ENCODE measurements at places on chromosomes 12 and 14.

- DNase-seq: peak; percentile 22
These were observed 34.2 kb upstream of the RNASE1 start for GRCh38 chr14:20836668-20837338.

DNA sequence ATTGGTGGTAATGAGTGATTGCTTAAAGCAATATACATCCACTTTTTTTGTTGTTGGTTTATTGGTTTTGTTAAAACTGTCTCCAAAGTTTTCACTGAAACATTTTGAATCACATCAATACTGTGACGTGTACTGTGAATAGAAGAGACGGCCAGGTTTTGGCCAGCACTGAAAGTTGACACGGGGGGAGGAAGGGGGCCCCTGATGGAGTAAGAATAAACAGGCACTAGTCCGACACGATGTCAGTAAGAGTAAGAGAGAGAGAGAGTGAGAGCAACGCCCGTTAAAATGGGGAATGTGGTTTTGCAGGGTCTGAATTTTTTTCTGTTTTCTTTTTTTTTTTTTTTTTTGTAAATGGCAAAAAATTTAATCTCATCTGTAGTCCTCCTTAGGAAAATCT lies 14.7 kb downstream of the PEBP1 start:
- DNase-seq: no peak

DNA sequence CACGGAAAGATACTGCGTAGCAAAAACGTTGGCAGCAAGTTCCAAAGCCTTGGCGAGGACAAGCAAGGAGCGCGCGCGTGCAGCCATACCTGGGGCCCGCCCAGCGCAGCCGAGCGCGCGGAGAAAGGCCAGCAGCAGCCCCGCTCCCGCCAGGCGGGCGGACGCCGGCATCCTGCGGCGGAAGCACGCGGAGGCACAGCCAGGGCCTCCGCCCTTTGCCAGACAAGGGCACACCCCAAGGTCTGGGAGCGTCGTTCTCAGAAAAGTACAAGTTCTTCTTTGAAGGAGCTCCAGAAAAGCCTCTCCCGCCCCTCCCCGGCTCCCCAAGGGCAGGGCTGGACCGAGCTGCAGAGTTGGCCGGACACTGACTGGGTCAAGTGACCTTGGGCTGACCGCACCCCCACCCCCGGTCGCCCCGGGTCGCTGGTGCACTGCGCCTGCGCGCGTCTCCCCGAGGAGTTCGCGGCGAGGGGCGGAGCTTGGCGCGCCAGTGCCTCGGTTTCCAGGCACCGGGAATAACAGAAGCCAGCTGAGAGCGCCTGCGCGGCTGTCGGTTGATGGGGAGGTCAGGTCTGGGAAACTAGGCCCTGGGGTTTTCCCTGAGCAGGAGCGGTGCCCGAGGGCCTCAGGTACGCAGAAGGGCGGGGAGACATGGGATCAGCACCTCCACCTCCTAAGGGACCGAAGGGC lies at the start of gene ZC2HC1C:
Gene ZC2HC1C, plus strand, starts transcription at position 521 of the 690 bp plus-strand sequence. CDS start 933 bp downstream, outside the sequence.
- DNase-seq: peak; percentile 68

DNA sequence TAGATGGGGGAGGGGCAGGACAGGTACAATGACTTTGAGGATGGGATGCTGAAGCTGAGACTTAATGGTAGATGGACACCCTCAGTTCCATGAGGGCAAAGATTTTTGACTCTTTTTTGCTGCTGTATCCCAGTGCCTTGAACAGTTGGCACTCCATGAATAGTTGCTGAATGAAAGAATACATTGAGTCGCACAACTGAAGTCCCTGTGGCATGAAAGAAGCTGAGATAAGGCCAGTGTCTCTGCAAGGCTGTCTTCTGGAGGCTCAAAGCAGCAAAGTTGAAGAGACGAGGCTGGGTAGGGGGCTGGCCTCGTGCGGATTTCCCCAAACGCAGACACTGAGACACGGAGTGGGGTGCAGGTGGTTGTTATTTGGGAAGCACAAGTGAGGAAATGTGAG lies 179.3 kb downstream of the ADCK1 start:
- no peak for DNase-seq

DNA sequence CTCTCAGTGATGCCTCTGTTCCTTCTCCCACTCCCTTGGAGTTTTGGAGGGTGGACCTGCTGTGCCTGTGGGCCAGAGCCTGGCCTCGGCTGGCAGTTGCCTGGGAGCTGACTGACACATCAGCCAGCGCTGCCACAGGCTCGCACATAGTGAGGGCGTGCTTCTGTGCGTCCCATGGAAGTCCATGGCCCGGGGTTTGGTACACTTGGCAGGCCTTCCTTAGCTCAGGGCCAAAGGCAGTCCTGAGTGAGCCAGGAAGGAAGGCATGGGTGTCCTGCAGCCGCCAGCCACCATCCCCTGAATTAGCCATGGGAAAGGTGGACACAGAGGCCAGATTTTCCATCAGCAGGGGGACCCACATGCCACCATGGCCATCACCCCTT lies 1.1 kb upstream of the DEGS2 start:
- DNase-seq: no peak

GRCh38 chr14:99667821-99668220 lies 16.3 kb upstream of the CYP46A1 start:
- DNase-seq: no peak

DNA sequence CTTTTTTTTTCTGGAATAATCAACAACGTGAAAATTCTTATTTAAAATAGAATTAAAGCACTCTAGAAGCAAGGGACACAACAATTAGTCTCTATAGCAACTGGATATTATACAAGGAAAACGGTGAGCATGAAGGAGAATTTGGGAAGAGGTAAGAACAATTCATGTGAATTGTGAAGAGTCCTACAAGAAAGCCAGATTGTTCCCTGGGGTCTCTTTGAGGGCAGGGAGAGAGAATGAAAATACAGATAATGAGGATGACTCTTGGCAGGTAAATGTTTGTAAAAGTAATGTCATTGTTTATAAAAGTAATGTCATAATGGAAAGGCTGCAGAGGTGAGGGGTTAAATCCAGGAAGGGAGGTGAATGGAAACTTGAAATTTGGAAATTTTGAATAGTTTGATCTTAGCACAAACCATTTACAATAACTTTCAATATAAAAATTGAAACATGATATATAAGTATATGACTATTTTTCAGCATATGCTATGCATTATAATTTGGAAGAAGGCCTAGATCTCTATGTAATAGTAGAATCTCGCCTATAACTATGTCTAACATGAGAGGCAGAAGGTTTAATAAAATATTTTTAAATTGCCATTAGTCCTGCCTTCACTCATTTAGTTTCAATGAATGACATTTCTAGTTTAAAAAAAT lies 378.8 kb upstream of the DCN start:
- DNase-seq: no peak

DNA sequence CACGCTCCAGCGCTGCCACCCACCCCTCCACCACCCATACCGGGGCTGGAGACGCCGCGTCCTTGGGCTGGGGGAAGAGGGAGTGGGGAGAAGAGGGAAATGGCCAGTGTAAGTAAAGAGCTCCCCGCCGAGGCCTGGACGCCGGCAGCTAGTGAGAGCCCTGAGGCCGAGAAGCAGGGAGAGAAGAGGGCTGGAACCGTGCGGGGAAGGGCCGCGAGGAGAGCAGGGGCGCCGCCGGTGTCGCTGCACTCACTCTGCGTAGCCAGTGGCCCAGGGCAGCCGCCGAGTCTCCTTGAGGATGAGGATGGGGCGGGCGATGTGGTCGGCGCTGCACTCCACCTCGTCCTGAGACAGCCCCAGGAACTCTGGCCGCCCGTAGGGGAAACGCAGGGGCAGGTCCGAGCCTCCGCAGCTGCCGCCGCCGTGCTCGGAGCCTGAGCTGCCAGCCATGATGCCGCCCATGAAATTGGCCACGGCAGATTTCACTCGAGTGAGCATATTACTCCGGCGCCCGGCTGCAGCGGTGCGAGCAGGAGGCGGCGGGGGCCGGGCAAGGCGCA lies 631 bp downstream of the PPM1H start:
- DNase-seq: no peak

GRCh38 chr14:72462056-72462455 lies 431.8 kb downstream of the DPF3 start:
- no peak for DNase-seq

GRCh38 chr14:33859306-33859705 lies 91.6 kb downstream of the EGLN3 start:
- no peak for DNase-seq

DNA sequence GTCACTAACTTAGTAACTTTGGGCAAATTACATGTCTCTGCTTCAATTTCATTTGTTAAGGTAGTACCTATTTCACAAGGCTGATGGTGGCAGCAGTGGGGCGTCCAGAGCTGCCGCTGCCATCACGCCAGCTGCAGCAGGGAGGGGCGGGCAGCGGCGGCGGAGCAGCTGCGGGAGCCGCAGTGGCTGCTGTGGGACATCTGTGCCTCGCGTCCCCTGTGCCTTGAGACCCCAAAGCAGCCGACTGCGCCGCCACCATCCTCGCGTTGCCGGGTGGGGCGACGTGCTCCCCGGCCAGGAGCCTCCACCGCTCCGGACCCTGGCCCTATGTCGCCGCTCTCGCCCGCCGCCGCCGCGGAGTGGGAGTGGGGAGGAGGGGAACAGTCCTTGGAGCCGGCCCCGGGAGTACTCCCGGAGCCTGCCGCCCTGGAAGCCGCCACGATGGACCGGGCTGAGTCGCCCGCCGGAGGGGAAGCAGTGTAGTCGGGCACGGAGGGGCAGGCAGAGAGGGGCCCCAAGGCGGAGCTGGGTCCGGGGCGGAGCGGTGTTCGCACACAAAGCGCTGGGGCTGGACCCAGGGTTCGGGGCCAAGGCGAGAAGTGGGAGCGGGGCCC lies 51.4 kb downstream of the A2M start:
- DNase-seq: peak; percentile 72

DNA sequence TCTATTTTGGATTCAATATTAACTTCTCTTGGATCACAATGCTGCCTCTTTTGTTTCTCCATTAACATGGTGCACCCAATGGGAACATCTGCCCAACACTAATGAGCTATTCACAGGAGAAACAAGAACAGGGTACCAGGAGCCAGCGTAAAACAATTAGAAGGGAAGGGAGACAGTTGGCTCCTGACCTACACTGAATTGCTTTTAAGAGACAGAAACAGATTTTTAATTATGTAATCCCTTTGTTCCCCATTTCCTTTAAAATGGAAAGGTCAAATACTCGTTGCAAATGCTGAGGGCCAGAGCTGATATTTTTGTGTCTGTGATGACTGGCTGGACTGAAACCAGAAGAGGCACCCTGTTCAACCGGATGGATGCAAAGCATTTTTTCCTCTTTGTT lies 108.3 kb downstream of the SEC23A start:
- DNase-seq: no peak

DNA sequence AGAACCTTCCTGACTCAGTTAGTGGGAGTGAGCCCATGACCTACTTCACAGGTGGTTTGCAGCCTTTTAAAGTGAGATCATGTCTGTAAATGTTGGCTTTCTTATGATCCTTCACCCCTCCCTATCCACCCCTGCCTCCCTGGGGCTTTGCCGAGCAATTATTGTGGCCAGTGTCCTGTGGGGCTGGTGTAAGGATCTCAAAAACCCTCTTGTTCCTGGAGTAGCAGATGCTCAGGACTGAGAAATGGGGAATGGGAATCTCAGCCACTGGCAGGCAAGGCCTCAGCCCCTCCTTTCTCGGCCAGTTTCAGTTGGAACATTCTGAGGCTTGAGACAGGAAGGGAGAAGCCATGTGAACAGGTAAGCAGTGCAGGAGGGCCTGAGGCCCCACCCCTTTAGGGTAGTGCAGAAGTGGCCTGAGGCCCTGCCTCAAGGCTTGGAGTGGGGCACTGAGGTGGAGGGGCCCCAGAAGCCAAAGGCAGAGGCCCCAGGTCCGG lies 53.8 kb downstream of the PLEKHG3 start:
- DNase-seq: no peak

DNA sequence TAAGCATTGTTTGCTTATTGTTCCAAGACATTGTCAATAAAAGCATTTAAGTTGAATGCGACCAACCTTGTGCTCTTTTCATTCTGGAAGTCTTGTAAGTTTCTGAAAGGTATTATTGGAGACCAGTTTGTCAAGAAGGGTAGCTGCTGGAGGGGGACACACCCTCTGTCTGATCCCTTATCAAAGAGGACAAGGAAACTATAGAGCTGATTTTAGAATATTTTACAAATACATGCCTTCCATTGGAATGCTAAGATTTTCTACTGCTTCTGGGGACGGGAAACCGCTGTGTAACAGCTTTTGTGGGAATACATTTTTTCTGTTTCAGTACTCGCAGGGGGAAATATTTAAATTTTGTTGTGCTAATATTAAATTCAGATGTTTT lies 3.5 kb downstream of the FOS start:
- no peak for DNase-seq

DNA sequence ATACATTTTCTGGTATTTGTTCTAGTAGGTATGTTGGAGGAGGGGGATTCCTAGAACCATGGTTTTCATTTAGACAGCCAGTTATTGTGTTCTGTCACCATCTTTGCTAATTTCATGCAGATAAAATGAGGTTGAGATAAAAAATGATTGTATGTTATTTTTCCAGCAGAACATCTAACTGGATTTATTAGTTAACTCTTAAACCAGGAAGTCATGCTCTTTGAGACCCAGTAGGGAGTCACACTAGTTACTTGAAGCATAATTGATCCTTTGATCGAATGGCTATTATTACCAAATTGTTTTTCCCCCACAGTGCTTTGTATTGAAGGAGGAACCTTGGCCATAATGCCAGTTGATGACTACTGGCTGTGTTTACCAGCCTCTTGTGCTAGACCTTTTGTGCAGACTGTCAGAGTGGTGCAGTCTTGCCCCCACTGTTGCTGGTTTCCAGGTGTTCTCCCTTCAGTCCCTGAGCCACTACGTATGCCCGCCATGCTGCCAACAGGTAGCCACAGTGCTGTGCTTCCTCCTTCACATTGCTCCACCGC lies 6.0 kb downstream of the EID3 start:
- no peak for DNase-seq

GRCh38 chr12:113154351-113154973 lies 4.9 kb downstream of the CFAP73 start:
- DNase-seq: peak; percentile 34

DNA sequence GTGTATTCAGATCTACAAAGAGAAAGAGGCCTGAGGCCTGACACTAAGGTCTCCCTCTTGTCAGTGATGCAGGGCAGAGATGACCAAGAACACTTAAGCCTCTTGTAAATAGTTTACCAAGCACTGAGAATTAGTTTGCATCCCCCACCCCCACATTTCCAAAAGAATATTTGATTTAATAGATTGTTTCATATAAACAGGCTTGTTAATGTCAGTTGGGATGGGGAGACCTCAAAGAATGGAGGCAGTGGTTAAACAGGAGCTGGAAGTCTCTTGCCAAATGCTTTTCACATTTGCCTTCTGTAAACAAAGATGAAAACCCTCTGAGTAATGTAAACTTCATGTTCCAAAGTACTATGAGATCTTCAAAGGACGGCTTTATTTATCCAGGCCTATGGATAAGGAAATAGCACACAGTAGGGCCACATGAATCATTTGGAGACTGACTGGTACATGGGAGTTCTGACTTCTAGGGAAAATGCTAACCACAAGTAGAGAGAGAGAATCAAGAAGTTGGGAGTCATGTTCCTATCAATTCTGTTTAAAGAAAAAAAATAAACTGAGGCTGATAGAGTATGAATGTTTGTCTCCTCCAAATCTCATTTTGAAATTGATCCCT lies 234.7 kb downstream of the ANO2 start:
- no peak for DNase-seq

GRCh38 chr14:90387206-90387760 lies 9.5 kb upstream of the CALM1 start:
- DNase-seq: no peak

All from foreskin fibroblast (primary cell).